Ovary (tissue), 10 donors: ENCODE measurements at places on chromosomes 5 and 9. TPM values are rescaled to one million over a fixed set of nuclear protein-coding genes. Genes with fewer than 3 reads are reported as not detected.
A peak's percentile ranks its signal among the peaks of the same experiment; 100 is the strongest.

WNK2 gene
- 4.4 TPM for total RNA-seq

ASPN gene
- total RNA-seq: 0.90 TPM

SLC1A1 gene
- 1.4 TPM for total RNA-seq

LHX3 gene
- total RNA-seq: not detected

DNA sequence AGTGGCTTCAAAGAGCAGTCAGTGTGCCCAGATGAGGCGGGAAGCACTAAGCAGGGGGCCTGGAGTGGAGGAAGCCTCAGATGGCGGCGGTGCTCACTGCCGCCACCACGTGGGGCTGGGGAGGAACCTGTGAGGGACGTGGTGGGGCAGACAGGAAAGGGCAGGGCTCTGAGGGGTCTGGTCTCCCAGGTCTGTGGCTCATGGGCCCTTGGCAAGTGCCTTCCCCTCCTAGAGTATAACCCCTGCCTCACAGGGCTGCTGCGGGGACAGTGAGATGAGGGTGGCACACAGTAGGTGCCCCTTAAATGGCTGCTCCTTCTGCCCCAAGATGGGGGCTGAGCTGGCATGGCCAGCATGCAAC is 26.6 kb downstream of the NR5A1 start:
- no peak for DNase-seq

DNA sequence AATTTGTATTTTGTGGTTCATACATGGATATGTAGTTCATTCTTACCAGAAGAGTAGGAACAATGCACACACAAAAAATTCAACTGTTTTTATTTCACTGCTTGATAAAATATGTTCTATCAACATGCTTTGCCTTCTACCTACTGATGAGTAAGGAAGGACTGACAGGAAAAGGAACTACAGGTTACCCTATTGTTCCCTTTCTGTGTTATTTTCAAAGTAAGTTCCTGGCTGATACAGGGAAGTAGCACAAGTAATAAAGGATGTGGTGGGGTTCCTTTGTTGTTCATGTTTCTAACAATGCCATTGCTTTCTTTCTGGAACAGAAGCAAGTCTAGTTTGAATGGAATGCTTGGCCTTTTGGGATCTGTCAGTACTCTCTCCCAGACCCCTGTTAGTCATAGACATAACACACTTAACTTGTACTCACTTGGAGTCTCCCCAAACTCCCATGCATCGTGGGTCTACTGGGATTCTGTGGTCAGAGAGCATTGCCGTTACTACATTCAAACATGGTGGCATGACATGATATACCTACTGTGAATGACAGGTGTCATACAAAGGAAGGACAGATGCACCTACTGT is 20.2 kb upstream of the ALDOB start:
- no peak for DNase-seq

DNA sequence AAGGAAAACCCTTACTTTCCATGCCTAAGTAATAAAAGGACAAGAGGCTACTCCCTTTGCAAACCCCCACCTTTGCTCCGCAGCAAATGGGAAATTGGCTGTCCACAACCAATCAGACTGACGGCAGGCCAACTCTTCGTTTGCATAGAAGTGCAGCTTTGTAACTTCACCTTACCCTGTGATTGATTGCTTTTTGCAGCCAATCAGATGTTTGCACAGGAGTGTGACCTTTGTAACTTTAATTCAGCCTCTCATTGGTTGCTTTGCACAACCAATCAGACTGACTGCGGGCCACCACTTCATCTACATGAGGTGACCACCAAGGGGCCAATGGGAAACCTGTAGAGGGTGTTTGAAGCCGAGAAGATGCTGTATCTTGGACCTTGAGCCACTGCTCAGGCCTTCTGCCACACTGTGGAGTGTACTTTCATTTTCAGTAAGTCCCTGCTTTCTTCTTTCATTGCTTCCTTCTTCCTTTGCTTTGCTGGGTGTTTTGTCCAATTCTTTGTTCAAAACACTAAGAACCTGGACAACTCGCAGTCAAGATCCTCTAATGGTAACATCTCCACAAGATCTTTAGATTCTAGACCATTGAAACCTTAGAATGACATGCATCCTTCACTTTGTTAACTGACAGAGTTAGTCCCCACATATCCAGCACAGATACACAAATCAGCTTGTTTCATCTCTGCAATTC is 51.3 kb upstream of the FREM1 start:
- no peak for DNase-seq

- DNase-seq: peak; percentile 55
These were observed 754 bp downstream of the VDAC1 start for GRCh38 chr5:134003817-134004625.

DNA sequence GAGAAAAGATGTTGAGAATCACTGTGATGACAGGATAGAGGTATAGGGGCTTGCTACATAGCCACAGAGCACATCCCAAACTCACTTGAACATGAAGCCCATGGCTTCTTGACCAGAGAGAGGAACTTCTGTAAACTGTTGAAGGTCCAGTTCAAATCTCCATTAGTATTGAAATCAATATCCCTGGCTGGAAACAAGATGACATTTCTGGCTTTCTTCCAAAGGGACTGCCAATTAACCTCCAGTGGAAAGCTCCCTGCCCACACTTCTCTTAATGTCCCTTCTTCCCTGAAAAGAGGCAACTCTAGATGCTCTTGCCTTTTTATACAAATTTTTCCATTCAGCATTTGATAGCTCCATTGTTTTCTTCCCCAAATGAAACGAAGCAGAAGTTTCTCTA is 612.1 kb downstream of the EBF1 start:
- DNase-seq: no peak

DNA sequence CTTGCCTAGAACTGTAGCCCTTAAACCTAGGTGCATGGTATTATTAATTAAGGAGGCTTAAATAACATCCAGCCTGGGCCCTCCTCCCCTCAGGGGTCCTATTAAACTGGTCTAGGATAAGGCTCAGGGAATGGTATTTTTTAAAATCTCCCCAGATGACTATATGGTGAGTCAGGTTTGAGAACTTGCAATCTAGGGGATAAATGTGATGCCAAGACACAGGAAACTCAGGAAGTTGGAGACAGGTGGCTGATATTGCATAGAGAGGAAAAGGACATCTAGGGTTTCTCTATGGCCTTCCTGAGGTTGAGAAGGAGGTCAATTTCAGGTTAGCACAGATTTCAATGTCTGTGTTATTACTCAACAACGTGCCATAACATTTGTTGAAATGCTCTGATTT is 581.0 kb downstream of the TLE1 start:
- DNase-seq: no peak

DNA sequence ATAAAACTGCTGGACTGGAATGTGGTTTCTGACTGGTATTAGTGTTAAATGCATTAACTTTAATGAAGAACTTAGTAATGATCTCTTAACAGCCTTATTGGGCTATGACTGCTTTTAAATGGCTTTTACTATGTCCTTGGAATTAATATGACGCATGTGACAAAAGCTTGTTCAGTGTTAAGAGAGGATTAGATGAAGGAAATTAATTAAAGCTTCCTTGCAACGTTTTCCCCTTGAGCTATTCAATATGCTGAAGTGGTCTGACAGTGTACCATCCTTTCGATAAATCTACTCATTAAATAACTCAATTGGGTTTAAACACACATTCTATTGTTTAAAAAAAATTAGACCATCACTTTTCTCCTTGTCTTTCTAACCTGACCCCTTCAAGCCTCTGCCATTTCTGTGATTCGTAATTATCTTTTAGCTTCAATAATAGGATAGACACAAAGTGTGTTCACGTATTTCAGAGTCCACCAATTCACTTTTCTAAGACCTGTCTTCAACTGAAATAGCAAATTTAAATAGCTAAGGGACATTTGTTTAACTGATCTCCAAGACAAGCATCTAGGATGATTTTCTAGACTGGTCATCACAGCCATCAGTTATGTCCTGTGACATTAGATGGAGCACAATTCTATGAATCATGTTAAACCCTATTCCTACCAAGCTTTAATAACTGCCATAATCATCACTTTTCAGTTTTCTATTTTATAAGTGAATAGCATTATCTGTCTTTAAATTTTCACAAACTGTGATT is 1258.0 kb upstream of the CDH9 start:
- DNase-seq: no peak

DNA sequence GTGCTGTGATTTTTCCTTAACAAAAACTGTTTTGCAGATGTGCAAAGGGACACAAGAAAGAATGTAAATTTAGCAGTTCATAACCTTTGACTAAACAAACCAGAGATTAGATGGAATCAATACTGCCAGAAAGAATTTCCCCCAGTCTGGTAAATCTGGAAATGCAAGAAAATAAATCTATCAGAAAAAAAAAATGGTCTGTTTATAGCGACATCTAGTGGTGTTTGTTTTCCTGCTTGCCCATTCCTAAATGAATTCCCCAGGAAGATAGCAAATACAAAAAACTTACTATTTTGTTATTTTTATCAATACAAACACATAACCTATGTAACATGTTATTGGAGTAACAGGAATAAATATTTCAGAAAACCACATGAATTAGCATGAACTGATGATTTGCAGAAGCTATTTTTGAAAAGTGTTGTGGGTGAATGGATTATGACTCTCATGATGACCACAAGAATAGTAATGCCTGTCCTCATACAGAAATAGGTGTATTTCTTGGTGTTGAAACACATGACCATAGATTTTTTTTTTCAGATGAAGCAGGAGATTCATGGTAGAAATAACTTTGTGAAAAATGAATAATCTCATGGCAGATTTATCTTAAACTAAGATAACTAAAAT is 1703.8 kb downstream of the MAT2B start:
- no peak for DNase-seq

DNA sequence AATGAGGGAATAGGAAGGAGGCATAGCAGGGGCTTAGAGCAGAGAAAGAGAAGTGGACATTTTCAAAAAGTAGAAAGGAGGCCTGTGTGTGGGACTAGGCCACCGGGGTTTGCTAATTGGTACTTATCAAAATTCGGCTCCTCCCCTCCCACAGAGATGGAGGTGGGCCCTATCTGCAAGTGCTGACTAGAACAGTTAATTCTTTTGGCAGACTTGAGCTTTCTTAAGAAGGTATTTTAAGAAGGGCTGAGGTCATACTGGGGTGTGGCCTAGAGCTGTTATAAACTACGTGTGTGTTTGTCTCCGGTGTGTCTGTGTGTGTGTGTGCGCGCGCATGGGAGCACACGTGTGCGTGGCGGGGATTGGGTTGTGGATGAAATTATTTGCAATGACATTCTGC is 1086.5 kb downstream of the EFNA5 start:
- DNase-seq: no peak

GRCh38 chr5:67093279-67093678 is 103.3 kb downstream of the CD180 start:
- no peak for DNase-seq

DNA sequence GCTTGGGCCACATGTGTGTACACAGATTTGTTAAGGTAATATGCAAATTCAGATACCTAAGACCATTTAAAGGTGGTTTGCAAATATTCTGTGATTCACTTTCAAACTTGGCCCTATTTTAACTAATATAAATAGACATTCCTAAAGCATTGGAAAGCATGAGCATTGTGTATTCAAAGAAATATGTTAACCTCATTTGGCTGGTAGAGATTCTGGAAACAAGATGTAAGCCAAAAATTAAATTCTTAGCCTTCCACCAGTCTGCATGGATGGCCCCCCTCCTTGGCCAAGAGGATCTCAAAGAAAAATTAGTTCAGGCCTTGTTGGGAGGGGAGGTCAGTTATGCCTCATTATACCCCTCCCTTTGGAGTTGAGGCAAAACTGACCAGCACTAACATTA is 38.7 kb upstream of the C6 start:
- DNase-seq: no peak

- no peak for DNase-seq
These were observed 171.0 kb downstream of the ZNF462 start for GRCh38 chr9:107033966-107034365.

- DNase-seq: no peak
These were observed 10.3 kb upstream of the CD180 start for GRCh38 chr5:67206929-67207328.
